ENCODE measurements at places on chromosomes 4 and X. TPM values are rescaled to one million over a fixed set of nuclear protein-coding genes. Genes with fewer than 3 reads are reported as not detected.

DNA sequence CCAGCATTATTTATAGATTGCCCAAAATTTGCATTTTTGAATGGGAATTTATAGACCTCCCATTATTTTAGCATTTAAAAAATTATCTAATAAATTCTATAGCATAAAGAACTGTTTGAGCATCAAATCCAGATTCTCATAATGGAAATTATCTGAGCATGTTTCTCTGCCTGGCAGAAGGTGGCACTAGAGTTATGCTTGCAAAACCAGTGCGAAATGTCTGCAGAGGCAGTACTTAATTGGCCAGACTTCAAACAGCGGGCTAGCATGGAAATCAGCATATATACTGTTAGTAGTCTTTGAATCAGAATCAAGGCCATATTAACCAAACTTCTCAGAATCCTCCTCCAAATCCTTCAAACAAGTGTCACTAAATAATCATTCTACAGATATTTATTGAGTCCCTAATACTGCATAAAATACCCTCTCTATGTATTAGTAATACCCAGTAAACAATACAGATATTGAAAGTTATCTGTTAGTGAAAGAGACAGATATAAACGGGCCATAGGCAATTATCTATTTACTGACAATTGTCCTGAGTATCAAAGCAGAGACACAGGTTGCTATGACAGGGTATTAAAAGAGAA is 78.7 kb upstream of the DCLK2 start:
- H3K4me1 ChIP-seq: no peaks in the 10 kb centered on the region
- no peak overlapping the region for H3K27ac ChIP-seq
- no peak for DNase-seq
- H3K36me3 ChIP-seq: no peaks in the 10 kb centered on the region

- no peaks in the 10 kb centered on the region for H3K27me3 ChIP-seq
- DNase-seq: no peak
- H3K4me1 ChIP-seq: peaks cover 41% of the 10 kb centered on the region
- no peaks in the 10 kb centered on the region for H3K36me3 ChIP-seq
- peak overlapping the region; percentile 89 for H3K27ac ChIP-seq
- H3K4me3 ChIP-seq: peak overlapping the region; percentile 3
Observed at GRCh38 chr4:168643111-168643795, 146.4 kb downstream of the PALLD start.

Gene SLC16A2
- 2.2 TPM for total RNA-seq

Gene HSPA4L
- 1.2 TPM for total RNA-seq

Gene VCX2
- not detected for total RNA-seq

Gene FATE1
- not detected for total RNA-seq

Data from gastrocnemius medialis (tissue), 4 donors.